ENCODE measurements at places on chromosomes 7 and 10. TPM values are rescaled to one million over a fixed set of nuclear protein-coding genes. Genes with fewer than 3 reads are reported as not detected.

BHLHA15 gene
- 0.77 TPM for total RNA-seq

FAM180A gene
- total RNA-seq = 3.1 TPM

TSPAN12 gene
- 5.9 TPM for total RNA-seq

AGBL3 gene
- 0.96 TPM for total RNA-seq

SOSTDC1 gene
- total RNA-seq = not detected

OPN1SW gene
- total RNA-seq = not detected

SLC18A2 gene
- total RNA-seq = not detected

MINPP1 gene
- total RNA-seq = 48.2 TPM

TRIP6 gene
- 43.1 TPM for total RNA-seq

SYPL1 gene
- 44.7 TPM for total RNA-seq

C7orf57 gene
- not detected for total RNA-seq

SLC26A4 gene
- total RNA-seq = 1.7 TPM

PILRB gene
- total RNA-seq = 5.8 TPM
